ENCODE measurements at places on chromosomes 16 and 17.

- DNase-seq = peak; percentile 3
These were observed 252.3 kb downstream of the SNX29 start for GRCh38 chr16:12228602-12229499.

DNA sequence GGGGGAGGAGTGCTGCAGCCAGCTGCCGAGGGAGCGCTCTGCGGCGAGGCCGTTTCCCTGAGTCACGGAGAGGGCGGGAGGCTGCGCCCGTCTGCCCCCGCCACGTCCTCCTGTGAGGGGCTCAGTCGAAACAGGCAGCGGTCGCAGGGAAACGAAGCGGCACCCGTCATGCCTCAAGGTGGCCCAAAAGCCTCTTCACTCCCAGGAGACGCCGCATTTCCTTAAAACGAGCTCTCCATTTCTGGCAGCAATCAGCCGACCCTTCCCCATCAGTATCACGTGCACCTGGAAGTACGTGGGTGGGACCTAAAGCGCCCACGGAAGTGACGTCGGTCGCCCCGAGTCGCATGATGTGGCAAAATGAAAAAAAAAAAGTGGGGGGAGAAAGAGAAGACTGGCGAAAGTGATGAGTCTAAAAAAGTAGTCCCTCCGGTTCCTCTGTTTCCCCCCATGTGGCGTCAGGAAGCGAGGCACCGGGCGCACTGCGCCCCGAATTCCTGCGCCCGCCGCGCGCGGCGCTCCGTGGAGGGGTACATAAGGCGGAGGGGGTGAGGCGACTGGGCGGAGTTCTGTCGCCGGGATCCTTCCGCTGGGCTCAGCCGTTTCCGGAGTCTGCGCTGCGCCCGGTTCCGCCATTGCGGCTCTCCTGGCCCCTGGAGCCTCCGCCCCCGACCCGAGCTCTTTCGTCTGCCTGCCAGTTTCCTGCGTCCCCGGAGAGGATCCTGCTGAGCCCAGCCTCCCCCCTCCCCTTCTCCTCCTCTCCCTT lies at the start of gene CLTC:
CLTC (plus strand) TSS at position 598 of the 766 bp plus-strand sequence. CDS start 237 bp downstream, outside the sequence.
- peak; percentile 88 for DNase-seq

DNA sequence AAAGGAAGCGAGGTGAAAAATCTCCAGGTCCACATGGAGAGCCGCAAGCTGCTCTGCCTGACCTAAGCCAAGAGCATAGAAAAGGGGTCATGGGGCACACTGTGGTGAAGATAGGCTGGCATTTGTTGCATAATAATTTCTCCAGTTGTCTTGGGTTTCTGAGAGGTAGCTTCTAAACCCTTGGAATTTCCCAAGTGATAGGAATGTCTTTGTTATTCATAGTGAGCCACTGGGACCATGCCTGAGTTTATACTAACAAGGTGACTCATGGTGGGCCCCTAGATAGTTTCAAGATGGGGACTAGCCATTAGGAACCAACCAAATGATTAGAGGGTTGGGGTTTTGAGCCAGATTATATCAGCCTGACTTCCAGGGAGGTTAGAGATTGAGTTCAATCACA lies 25.6 kb downstream of the SOST start:
- DNase-seq = no peak

- no peak for DNase-seq
These were observed 3.3 kb downstream of the LUC7L3 start for GRCh38 chr17:50722746-50723145.

DNA sequence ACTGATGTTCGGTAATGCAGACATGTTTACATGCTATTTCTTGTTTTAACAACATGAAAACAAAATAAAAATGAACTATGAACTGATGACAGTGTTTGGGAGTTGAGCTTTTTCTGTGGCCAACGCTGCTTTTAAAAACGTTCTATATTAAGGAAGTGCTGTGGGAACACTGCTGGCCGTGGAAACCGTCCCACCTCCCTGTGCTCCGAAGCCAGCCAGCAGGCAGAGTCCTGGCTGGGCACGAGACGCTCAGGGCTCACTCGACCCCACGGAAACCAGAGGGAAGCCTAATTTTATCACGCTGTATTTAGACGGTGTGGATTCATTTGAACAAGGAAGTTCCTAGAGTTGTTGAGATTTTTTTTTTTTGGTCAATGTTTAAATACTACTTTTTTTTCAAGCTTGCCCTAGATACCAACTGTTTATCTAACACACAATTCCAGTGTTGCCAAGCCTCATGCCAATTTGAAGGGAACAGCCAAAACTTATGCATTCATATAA lies 25.8 kb downstream of the ADCY9 start:
- DNase-seq = no peak

GRCh38 chr16:4862639-4863038 lies 15.4 kb downstream of the UBN1 start:
- DNase-seq = no peak

DNA sequence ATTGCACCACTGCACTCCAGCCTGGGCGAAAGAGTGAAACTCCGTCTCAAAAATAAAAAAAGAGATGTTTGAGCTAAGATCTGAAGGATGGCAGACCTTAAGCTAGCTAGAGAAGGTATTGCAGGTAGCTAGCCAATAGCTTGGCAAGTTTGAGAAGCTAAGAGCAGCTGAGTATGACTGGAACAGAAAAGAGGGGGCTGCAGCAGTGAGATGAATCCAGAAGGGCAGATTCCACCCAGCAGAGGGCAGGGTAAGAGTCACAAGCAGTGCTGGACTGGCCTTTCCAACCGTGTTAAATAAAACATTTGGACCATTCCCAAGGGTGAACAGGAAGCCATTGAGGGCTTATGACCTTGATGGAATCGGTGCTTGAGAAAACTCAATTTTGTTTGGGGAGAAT lies 5.7 kb upstream of the PHAF1 start:
- DNase-seq = no peak

GRCh38 chr17:35293151-35293847 lies 50.4 kb downstream of the SLFN5 start:
- DNase-seq = no peak

DNA sequence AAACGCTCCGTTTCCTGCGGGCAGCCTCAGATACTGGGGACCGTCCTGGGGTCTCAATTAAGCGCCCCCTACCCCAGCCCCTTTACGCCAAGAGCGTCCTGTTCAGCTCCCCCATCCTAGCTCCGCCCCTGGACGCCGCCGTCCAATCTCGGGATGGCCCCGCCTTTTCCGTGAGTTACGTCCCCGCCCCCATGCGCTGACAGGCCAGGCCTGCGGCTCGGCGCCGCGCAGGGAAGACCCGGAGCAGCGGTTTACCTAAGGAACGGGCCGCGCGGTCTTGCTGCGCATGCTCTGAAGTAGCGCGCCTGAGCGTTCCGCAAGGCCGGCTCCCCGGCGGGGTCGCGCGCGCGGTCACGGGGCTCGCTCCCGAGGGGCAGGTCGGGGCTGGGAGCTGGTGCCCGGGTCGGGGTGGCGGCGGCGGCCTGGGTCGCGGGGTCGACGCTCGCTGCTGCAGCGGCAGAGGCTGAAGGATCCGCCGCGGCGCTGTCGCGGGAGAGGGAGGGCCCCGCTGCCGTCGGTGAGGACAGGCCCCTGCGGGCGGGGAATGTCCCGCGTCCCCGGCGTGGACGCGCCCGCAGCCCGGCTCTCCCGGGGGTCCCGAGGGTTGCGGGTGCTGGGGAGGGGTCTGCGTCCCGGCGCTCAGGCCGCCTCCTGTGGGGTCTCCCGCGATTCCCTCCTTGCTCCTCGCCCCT lies at the start of gene FLYWCH1:
FLYWCH1 (plus strand) TSS at position 294 of the 692 bp plus-strand sequence. CDS start 17,755 bp downstream, outside the sequence.
- peak; percentile 99 for DNase-seq

DNA sequence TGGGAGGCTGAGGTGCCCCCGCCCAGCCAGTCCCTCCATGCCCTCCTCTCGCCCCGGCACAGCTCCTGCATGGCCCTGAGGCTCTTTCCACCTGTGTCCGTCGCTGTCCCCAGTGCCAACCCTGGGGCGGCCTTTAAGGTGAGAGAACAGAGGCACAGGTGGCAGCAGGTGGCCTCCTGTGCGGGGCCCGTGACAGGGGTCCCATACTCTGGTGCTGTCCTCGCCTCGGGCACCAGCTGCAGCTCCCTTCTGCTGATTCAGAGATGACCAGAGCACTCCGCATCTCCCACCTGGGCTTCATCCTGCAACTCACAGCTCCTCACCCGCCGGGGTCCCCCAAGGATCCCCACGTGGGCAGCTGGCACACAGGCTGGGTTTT lies 8.0 kb downstream of the PRSS27 start:
- no peak for DNase-seq

GRCh38 chr17:2967515-2967914 lies 95.9 kb downstream of the OR1D5 start:
- DNase-seq = no peak

GRCh38 chr16:53913099-53913870 lies 209.3 kb downstream of the FTO start:
- peak; percentile 11 for DNase-seq

DNA sequence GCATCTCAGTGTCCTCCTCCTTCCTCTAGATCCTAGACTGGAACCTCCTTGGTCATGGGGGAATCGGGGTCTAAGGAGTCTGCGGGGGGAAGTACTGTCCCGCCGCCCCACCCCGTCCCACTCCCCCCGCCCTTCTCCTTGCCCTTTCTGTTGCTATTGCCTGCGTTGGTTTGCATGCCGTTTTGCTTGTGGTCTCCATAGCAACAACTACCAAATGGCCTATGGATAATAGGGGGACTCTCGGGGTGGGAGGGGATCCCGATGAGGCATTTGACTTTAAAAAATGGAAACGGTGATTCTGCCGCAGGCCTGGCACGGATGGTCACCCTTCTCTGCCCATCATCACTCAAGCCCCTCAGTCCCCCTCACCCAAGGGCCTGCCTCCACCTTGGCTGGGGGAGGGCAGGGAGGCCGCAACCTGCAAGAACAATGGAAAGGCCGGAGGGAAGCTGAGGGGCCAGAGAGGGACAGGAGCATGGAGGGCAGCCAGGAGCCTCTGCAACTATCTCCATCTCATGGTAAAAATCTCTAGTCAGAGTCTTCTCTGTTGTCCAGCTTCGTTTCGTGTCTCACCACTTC lies 231.4 kb upstream of the TNRC6C start:
- DNase-seq = no peak

- no peak for DNase-seq
These were observed 27.1 kb downstream of the PPL start for GRCh38 chr16:4909825-4910224.

DNA sequence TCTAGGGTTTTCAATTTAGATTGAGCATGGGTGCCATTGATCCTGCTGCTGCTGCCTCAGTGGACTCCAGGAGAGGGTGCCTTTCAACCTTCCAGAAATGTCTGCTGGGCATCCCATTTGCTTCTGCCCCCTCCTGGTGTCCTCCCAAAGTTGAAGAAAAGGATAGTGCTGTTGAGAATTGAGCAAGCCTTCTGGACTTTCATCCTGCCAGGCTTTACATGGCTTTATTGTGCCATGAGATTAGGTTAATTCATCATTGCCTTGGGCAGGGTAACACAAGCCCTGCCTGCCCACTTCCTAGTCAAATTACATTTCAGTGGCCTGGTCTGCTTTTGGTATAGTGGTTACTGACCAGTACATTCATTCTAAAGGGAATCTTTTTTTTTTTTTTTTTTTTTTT lies 17.9 kb upstream of the TANGO6 start:
- no peak for DNase-seq

GRCh38 chr17:4886830-4887229 lies 12.5 kb upstream of the C17orf107 start:
- DNase-seq = no peak

DNA sequence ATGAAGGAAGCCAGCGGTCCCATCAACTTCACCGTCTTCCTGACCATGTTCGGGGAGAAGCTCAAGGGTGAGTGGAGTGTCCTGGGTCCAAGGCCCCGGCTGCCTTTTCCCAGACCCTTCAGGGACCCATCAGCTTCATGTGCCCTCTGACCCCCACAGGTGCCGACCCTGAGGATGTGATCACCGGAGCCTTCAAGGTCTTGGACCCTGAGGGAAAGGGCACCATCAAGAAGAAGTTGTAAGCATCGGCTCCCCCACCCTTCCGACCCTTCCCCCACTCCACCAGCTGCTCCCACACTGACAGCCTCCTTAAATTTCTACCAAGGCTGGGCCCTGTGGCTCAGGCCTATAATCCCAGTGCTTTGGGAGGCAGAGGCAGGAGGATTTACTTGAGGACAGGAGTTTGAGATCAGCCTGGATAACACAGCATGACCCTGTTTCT lies 1.9 kb downstream of the MYL11 start:
- no peak for DNase-seq

DNA sequence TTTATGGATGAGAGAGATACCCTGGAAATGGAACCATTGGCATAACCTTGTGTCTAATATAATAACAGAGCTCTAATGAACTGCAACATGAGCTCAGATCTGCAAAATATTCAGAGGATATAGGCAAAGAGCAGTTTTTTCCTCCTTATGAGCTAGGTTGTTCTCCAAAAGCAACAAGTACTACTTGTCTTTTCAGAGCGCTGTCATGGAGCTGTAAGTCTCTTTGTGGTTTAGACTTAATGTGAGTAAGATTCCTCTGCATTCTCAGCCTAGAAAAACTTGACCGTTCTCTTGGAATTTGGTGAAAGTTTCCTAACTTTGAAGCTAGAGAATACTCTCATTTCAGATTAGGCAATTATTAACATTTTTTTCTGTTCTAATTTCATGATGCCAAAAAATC lies 85.2 kb downstream of the FTO start:
- no peak for DNase-seq

- DNase-seq = no peak
These were observed 16.8 kb upstream of the FZD2 start for GRCh38 chr17:44540246-44541084.

GRCh38 chr16:48405907-48406306 lies 20.7 kb upstream of the SIAH1 start:
- DNase-seq = no peak

GRCh38 chr16:50836121-50836621 lies 94.3 kb downstream of the CYLD start:
- DNase-seq = no peak

DNA sequence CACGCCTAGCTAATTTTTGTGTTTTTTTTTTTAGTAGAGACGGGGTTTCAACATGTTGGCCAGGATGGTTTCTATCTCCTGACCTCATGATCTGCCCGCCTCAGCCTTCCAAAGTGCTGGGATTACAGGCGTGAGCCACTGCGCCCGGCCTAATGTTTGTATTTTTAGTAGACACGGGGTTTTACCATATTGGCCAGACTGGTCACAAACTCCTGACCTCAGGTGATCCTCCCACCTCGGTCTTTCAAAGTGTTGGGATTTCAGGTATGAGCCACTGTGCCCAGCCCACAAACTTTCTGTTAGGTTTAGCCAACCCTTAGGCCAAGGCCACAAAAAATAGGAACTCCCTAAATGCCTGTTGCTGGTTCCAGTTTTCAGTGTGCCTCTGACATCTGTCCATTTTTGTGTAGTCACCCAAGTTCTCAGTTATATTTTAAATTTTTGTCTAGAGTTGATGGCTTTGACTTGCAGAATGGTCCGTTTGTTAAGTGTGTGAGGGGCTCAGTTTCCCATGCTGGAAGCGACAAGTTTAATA lies 12.7 kb downstream of the CCL16 start:
- DNase-seq = no peak

All from stimulated activated CD8-positive, alpha-beta memory T cell treated with anti-CD3 and anti-CD28 coated beads, Interleukin-2, amount 100 ng/mL, for 48 hours (primary cell).